NCI-H187 (cell line): ENCODE measurements at places on chromosomes 1 and 21.
A peak's percentile ranks its signal among the peaks of the same experiment; 100 is the strongest.

- DNase-seq = peak; percentile 28
Measured at GRCh38 chr1:84077476-84078107, 66.5 kb upstream of the PRKACB start.

- DNase-seq = no peak
Measured at GRCh38 chr1:54403808-54404261, 2.4 kb downstream of the SSBP3 start.

- no peak for DNase-seq
Measured at GRCh38 chr1:14894811-14895560, 258.6 kb upstream of the TMEM51 start.

DNA sequence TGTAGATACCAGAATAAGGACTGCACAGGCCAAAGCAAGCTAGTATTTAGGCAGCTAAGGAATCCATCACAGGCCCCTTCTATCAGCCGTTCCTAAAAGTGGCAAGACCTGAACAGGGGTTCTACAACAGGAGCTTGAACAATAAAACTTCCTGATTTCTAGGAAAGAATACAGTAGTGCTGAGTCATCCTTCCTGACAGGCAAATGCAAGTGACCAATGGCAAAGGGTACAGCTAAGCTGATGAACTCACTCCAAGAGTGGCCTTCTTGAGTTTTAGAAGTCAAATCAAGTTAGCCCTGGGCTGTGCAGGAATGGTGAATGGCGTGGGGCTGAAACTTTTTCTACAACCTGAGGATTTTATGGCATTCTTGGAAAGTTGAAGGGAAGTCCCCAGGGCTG lies 112.9 kb downstream of the GREM2 start:
- DNase-seq = no peak

DNA sequence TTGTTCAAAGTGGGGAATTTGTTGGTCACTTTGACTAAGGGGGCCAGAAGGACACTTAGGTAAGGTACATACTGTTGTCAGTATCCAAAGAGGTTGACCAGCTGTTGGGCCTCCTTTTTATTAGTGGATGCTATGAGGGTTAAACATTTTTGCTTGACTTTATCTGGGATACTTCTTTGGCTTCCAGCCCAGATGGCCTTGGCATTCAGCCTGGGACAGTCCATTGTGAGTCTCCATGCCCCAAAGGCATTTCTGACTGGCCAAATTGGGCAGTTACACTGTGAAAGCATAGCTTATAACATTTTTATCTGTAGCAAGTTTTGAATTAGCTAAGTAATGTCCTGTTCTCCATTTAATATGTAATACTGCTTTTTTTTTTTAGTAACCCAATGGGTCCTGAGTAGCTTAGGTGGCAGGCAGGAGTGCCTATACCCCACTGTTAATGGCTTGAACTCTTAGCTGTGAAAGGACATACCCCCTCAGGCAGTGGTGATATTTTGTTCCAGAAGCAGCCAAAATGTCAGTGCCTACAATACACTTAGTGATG lies 35.4 kb upstream of the CD1D start:
- no peak for DNase-seq

DNA sequence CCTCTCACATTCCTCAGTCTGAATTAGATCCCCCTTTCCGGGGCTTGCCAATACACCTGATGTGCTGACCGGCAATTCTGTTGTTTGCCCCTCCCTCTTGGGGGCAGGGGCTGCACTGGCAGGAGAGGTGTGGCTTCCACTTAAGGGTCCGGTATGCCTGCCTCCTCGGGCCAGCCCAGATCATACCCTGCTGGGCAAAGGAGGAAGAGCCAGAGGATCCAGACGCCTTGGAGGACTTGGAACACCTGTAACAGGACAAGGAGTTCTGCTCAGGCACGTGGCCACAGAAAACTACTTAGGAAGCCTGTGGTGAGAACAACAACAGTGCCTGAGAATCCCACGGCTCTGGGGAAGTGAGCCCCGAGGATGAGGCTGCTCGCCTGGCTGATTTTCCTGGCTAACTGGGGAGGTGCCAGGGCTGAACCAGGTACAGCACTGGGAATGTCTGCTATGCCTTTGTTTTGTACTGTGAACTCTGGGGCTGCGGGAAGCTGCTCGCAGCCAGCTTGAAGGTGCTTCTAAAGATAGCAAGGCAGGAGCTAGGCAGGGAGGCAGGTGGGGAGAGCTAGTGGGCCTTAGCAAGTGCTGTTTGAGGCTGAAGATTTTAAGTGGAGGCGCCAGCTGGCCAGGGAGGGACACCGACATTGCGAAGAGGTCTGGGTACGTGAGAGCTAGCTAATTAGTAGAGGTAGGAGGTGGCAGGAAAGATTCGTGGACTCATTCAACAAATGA lies at the start of gene SMPDL3B:
Gene SMPDL3B (plus strand): TSS at position 183 of the 732 bp plus-strand sequence. CDS start 184 bp downstream, at position 367.
- DNase-seq = peak; percentile 44

- no peak for DNase-seq
Measured at GRCh38 chr21:39388811-39389155, 39.9 kb upstream of the HMGN1 start.

- no peak for DNase-seq
Measured at GRCh38 chr1:39575191-39576015, 1.2 kb downstream of the PABPC4 start.

DNA sequence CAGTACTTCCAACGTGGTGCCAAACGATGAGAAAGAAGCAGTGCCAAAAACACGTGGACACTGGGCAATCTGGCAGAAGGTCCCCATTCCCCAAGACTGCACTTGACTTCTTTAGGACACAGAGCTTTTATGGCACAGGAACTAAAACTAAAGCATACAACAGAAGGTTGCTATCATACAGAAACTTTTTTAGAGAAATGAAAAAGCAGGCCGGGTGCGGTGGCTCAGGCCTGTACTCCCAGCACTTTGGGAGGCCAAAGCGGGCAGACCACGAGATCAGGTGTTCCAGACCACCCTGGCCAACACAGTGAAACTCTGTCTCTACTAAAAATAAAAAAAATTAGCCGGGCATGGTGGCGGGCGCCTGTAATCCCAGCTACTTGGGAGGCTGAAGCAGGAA lies 43.0 kb downstream of the GNB1 start:
- DNase-seq = no peak

GRCh38 chr1:27877115-27877416 lies 4.7 kb downstream of the THEMIS2 start:
- DNase-seq = no peak

GRCh38 chr1:224632921-224633321 lies 16.8 kb downstream of the CNIH3 start:
- DNase-seq = no peak

GRCh38 chr1:40986956-40987355 lies 7.5 kb downstream of the CTPS1 start:
- no peak for DNase-seq

GRCh38 chr1:107181253-107181969 lies 40.6 kb downstream of the NTNG1 start:
- DNase-seq = no peak

- peak; percentile 55 for DNase-seq
Measured at GRCh38 chr1:171841931-171842761, 848 bp downstream of the DNM3 start.

- no peak for DNase-seq
Measured at GRCh38 chr1:62673629-62674028, 14.6 kb downstream of the DOCK7 start.

DNA sequence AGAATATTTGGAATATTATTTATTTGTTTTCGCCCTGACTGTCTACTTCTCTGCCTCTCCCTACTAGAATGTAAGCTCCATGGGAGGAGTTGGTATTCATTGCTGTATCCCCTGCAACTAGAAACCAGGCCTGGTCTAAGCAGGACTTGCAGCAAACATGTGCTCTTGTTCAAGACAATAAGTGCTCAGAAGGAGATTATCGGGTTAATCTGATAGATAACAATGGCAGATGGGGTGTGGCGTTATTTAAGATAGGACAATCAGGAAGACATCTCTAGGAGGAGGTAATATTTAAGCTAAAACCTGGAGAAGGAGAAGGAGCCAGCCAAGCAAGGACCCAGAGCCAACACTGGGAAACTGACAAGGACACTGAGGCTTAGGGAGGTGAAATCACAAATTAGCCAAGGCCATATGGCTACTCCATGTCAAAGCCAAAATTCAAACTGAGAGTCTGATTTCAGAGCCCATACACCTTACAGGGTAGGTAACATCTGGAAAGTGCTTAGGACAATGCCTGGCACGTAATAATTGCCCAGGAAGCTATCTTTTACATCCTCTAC lies 41.5 kb downstream of the STYXL2 start:
- no peak for DNase-seq

GRCh38 chr1:82323144-82323841 lies 522.6 kb downstream of the ADGRL2 start:
- no peak for DNase-seq

DNA sequence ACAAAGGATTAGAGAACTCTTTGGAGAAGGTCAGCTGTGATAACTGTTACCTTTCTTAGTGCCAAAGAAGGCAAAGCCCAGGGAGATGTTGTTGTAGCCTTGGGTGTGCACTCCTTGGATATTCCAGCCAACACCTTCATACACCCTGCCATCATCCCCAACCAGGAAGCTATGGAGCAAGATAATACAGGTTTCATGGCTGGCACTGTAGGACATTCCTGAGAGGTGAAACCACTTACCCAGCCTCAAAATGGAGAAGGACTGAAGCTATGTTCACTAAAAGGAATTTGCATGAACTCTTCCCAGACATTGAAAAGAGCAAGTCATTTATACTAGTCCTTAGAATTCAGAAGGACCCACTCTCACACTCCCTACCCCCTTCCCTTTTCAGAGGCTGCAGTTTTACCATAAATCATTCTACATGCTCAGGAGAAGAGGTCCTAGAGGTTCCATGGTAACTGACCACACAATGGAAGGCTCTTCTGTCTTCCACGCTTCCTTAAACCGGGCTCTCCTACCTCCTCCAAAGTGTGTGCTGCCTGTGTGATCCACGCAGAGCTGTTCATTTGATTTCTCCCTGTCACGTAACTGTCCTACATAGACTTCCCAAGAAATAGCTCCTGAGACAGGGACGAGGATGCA lies 5.5 kb downstream of the PGLYRP4 start:
- peak; percentile 86 for DNase-seq

- no peak for DNase-seq
Measured at GRCh38 chr21:37670883-37671282, 245.4 kb downstream of the KCNJ6 start.

DNA sequence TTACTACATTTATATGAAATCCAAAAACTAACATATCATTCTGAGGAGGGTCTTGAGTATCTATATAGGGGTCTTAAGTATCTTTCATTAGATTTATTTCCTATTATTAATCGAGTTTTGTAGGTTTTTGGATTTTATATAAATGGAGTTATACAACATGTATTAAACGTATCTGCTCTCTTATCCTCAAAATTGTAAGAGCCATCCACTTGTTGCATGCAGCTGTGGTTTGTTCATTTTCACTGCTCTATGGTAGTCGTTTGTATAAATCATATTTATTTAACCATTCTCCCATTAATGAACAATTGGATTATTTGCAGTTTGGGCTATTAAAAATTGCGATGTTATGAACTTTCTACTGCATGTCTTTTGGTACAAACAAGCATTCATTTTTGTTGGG lies 97.1 kb downstream of the ENAH start:
- DNase-seq = no peak

- no peak for DNase-seq
Measured at GRCh38 chr1:201142011-201142848, 12.0 kb downstream of the TMEM9 start.

- no peak for DNase-seq
Measured at GRCh38 chr1:179929955-179930798, 24.4 kb upstream of the CEP350 start.

- DNase-seq = peak; percentile 90
Measured at GRCh38 chr1:2189459-2190425, 4.8 kb downstream of the FAAP20 start.

- peak; percentile 51 for DNase-seq
Measured at GRCh38 chr1:27342778-27343638, 1.2 kb downstream of the SYTL1 start.

DNA sequence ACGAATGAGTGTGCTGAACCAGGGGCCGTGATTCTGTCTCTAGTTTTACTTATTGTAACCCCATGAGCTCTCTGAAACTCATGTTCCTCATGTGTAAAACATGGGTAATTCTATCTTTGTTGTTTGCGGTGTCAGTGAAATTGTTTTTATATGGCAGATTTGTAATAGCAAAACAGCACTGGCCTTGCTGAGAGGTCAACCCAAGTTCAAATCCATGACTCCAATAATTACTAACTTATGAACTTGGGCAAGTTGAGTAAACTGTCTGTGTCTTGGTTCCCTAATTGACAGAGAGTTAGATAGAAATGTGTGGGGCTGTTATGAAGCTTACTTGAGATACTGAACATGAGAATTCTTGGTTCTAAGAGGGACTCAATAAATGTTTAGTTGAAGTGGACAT lies 17.8 kb downstream of the C1orf116 start:
- no peak for DNase-seq

- no peak for DNase-seq
Measured at GRCh38 chr1:201452866-201453265, 16.1 kb downstream of the PHLDA3 start.

DNA sequence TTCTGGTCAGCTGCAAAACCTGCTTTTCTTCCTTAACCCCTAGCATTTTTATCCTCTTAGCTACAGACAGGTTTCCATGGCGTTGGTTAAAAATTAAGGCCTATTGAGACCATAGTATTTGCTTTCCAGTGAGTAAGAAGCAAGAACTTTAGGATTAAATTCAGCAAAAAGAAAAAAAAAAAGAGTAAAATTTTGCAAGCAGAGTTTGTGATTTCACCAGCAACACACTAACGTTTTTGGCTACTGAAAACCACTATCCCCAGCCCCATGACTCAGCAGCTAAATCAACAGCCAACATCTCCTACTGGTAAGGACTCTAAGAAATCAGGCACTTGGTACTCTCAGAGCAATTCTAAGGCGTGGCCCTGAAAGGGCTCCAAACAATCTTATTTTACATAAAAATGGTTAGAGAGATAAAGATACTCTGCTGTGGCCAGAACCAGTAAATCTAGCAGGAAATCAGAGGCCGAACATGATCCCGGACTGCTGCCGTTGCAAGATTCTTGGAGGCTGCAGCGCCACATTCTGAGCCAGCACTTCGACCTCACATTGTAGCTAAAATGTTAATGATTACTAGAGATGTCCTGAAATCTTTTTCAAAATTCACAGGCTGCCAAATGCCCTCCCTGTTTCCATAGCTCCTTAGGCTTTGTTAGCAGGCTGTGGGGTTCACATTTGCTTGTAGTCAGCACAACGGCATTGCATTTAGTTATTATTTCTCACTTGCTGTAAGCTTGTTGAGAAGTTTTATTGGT lies 1.6 kb upstream of the ENO1 start:
- DNase-seq = no peak
